Mammary epithelial cell (primary cell): ENCODE measurements at places on chromosomes 7 and 10.

DNA sequence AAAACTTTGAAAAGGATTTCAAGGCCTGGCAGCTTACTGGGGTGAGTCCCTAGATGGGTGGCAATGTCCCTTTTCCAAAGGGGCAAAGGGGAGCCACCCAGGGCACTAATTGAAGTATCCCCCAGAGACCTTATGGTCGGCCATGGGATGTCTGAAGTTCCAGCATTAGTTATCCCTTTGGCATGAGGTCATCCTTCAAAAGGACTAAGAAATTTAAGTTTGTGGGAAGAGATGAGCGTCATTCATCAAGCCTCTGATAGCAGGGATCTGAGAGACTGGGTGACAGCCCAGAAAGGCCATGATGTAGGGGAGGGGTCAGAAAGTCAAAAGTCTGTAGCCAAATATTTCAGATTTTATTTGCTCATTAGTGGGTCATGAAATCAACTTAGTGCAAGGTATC is 195.3 kb downstream of the ZNF438 start:
- DNase-seq = no peak

GRCh38 chr7:130180571-130181262 is 24.5 kb downstream of the TMEM209 start:
- DNase-seq = peak; percentile 87

DNA sequence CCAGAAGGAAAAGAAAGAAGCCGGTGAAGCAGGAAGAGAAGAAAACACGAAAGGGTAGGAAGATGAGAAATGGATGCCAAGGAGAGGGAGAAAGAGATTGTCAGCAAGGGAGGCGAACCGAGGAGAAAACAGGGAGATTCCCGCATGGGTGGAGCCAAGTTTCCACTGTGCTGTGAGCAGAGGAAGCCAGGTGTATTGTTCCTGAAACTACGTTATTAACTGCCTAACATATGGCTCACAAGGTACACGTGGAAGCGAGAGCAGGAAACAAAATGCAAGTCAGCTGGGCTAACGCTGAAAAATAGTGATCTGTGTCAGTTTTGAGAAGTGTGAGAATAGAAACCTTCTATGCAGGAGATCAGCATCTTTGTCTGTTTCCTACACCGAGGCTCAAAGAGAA is 20.4 kb upstream of the HIPK2 start:
- no peak for DNase-seq

DNA sequence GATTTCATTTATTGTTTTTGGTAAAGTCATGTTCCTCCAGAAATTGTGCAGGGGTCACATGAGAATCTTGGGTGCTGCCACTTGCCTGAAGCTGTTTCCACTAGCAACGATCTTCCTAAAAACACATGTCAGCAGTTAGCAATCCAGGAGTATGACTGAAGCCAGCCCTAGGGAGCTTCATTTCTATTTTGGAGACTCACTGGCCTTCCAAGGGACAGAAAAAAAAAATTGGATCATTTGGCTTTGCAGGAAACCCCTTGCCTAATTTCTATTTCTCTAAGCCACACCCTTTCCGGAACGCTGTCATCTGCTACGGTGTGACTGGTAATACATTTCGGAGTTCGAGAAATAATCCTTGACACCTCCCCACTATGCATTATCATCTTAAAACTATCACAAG is 204.7 kb downstream of the TAX1BP1 start:
- no peak for DNase-seq

- DNase-seq = peak; percentile 95
Observed at GRCh38 chr10:78196964-78197363, 163.3 kb downstream of the RPS24 start.

- no peak for DNase-seq
Observed at GRCh38 chr10:124366825-124367224, 51.9 kb downstream of the OAT start.

DNA sequence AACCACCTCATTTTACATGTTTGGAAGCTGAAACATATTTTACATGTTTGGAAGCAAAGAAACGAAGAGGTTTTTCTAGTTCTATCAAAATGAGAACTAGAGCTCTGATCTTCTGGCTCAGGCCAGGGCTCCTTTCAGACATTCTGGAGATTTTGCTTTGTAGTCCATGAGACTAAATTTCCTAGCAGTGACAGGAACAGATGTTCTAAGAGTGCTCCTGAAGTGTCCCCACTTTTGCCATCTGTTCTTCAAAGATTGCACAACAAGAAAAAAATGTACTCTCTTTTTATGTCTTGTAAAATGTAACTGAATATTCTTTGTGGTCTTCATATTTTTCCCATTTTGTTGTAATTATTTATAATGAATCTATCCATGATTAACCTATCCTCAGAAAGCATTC is 196.4 kb upstream of the PCLO start:
- DNase-seq = no peak

GRCh38 chr10:63487990-63488389 is 22.2 kb upstream of the JMJD1C start:
- no peak for DNase-seq

GRCh38 chr7:39304178-39304577 is 262.0 kb upstream of the YAE1 start:
- DNase-seq = no peak

DNA sequence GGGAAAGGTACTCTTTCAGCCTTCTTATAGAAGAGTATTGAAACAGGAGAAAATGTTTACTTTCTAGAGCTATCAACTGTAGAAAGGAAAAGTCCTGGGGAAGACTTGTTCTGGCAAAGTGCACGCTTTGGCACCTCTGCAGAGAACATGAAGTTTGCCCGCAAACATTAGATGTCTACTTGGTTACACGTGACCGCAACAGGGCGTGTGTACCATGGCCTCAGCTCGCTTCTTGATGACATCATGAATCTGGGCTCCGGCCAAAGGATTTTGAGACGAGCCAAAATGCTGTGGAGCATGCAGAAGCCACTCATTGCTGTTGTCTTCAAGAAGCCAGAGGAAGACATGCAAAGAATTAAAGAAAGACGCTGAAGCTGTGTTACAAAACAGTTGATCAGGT is 8.6 kb upstream of the TAS2R60 start:
- peak; percentile 54 for DNase-seq

DNA sequence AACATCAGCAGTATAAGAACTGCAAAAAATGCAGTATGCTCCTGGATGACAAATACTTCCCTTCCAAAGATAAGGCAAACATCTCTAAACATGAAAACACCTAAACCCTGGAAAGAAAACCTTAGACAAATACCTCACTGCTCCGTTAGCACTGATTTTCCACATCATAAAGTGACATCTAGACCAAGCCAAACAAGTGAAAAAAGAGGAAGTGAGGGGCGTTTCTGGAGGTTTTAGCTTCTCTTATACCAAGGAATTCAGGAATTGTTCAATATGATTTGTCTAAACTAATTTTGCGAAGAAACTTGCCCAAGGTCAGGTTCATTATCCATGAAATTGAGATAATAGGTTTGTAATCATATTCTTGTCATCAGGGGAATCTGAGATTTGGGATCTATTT is 279.7 kb downstream of the ADRA2A start:
- DNase-seq = no peak

DNA sequence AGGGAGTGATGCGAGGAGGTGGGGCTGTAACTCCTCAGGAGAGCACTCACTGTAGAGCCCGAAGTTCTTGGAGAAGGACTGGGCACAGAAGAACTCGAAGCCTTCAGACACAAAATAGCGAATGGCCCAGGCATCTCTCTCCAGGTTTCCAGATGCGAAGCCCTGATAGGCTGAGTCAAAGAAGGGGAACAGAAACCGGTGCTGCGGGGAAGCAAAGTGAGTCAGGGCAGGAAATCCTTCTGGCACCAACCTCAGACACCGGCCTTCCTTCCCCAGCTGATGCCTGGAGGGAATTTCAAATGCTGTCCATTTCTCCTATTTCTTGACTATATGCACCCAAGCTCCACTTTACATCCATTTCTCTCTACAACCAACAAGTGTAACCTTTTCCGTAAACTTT is 26.8 kb downstream of the GOT1 start:
- peak; percentile 28 for DNase-seq

GRCh38 chr10:100909501-100910263 is 3.1 kb upstream of the SLF2 start:
- no peak for DNase-seq

DNA sequence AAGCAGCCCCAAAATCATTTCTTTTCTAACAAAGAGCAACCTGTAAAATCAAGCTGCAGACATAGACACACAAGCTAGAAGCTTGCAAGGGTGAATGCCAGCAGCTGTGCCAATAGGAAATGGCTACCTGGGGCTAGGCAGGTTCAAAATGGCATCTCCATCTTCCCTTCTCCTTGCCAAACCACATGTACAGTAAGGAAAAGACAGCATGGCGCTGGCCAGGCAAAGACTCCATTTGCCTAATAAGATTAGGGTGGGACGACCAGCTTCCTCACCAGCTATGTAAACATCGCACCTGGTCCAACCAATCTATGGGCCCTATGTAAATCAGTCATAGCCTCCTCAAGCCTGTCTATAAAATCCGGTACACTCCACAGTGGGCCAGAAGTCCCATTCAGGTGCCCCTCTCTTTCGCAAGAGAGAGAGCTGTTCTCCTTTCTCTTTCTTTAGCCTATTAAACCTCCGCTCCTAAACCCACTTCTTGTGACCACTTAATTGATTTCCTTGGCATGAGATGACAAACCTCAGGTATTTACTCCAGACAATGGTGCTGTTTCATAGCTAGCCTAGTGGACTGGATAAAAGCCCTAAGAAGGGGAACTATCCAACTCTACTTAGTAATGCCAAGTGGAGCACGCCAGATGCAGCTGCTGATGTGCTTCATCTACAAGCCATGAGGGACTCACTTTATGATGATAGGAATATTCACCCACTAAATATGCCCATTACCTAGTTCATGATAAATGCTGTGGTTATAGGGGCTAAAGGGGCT is 44.1 kb downstream of the HTR7 start:
- DNase-seq = peak; percentile 96

DNA sequence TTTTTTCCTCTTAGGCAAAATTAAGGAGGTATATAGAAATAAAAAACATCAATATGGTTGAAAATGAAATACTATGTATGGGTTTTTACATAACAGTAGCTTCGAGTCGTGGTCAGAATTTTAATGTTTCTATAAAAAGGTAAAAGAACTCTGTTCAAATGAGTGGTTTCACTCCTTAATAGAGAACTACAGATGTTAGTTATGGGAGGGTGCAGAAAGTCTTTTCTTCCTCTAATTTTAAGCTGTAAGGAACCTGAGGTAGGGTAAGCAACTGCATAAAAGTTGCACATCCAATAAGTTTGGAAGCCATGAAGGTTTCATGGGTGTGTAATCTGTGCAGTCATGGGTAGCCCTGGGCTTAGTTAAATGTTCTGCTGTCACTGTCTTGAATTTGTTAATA is 141.3 kb downstream of the SUGCT start:
- DNase-seq = no peak

DNA sequence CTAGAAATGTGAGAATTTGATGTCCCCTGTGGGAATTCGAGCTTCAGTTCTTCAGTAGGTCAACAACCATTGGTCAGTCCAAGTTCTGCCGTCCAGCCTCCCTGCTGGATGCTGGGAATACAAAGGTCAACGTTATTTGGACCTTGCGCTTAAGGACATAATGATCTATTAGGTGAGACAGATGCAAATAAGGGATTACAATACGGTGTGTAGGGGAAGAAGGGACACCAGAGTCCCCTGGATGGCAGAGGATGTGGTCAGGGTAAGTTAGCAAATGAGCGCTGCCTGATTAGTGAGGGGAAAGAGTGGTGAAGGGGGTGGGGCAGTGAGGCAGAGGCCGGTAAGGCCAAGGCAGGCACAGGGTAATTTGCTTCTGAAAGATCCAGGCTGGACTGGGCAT is 16.2 kb downstream of the CCNY start:
- no peak for DNase-seq

DNA sequence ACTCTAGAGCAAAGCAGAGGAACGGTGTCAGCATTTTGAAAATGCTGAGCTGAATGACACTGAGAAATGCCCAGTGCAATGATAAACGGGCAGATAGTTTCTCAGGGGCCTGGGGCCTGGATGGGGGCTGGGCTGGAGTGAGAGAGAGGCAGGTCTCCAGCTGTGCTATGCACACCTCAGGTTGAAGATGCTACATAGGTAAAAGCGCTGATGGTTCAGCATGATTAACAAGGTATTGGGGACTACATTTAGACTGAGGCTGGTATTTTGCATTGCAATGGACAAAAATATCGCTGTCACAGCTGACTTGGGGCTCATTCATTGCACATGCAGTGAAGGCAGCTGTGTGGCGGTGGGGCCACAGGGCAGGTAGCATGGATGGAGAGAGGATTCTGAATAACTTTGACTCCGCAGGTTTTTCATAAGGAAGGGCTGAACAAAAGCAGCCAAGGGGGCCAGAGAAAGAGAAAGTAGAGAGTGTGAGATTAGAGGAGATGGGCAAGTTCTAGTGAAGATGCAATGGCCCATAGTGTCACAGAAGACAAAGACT is 290.8 kb upstream of the ZNF32 start:
- DNase-seq = no peak

GRCh38 chr10:94307046-94307615 is 55.6 kb downstream of the NOC3L start:
- DNase-seq = no peak

DNA sequence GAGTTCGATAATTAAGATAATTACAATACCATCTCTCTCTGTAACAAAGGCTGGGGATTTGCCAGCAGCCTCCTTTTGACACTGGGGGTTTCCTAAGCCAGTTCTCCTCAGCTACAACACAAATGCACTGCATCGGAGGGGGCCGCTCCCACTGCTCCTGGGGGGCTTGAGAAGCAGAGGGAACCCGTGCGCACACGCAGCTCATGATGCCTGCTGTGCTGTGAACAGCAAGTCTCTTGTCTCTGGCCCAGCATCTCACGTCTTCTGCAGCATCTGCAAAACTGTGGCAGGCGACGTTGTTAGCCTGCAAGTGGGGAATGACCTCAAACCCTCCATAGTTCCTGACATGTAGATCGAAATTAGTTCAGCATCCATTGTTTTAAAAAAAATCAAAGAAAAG is 5.5 kb downstream of the VIPR2 start:
- no peak for DNase-seq

DNA sequence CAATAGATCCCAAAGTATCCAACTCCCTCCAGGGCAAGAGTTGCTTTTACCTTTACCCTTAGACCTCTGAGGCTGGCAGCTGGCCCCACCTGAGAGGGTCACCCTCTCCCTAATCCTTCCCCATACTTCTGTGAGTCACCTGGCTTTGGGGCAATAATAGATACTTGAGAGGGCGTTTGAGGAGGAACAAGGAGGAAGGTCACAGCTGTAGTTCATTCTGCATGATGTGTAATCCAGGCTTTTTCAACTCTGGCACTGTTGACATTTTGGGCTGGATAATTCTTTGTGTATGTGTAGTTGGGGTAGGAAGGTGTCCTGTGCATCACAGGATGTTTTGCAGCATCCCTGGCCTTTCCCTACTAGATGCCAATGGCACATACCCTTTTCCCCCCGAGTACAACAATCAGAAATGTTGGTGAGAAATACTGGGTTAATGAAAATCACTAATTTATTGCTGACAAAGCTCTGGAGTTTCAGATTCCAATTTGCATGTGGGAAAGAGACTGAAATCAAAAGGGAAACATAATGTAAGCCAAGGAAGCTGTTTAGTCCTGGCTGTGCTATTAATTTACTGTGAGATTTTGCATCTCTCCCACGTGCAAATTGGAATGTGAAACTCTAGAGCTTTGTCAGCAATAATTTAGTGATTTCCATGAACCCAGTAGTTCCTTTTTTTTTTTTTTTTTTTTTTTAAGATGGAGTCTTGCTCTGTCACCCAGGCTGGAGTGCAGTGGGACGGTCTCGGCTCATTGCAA is 3.6 kb downstream of the BLVRA start:
- peak; percentile 37 for DNase-seq
